ENCODE measurements at places on chromosomes 4 and X.

DNA sequence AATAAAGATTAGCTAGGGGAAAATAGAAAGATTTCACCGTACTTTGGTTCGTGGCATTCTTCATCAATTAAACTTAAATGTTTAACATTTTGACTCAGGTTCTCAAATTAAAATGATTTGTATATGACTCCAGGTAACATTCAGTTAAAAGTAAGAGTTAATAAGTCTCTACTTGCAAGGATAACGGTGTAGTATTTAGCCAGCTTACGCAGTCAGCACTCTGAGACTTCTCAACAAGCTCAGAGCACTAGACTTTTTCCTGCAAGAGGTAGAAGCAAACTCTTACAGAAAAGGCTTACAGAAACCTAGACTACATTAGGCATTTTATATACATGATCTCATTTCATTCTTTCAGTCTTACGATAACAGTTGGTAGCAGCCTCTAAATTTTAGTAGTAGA, 96.4 kb upstream of the PPARGC1A start:
- DNase-seq = no peak

GRCh38 chrX:9824554-9824953, 38.3 kb downstream of the SHROOM2 start:
- DNase-seq = no peak

DNA sequence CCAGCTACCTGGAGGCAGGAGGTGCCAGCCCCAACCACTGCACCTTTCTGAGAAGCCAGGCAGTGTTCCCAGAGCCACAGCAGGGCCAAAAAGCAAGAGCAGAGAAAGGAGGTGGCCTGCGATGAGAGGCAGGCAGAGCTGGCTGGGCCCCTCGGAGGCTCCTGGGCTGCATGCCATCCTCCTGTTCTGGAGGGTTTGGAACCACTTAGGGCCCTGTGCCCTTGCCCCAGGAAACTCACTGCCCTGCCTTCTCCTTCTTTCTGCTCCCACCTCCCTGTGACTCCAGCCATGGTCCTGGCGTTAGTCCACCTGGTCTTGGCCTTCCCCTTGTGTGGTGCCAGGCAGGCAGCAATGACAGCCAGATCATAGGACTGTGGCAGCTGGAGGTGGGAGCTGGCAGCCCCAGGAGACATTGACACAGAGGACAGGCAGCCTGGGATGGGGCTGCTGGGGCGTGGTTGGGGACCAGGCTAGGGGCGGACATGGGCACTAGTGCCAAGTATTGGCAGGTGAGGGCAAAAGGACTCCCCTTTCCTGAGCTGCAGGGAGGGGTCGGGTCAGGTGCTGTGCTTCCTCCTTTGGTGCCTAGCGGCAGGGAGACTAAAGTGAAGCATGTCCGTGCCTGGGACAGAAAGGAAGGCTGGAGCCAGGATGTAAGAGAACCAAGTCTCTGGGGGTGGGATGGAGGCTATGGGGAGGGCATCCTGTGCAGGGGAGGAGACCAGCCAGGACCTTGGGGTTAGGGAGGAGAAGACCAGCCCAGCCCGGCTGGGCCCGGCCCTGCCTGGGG, 1.4 kb downstream of the APLN start:
- no peak for DNase-seq

DNA sequence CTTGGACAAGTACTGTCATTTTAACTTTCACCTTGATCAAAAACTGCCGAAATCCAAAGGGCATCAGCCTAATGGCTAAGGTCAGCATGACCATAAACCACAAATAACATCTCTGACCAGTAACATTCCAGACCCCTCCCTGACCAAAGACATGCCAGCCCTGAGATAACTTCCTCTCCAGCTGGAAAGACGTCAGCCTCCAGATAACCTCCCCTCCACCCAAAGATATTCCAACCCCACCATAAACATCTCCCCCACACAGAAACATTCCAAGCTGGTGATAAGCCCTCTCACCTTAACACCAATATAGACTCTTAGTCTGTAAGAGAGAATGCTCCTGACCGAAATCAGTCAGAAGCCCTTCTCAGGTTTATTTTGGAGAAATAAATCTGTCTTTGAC, 7.4 kb downstream of the PPP1R2C start:
- no peak for DNase-seq

GRCh38 chrX:125736008-125736729, 416.5 kb downstream of the TEX13C start:
- DNase-seq = no peak

GRCh38 chr4:184795214-184795844, 30.4 kb downstream of the ACSL1 start:
- no peak for DNase-seq

All from GM19239 (cell line).